ENCODE measurements at places on chromosomes 16 and 17. TPM values are rescaled to one million over a fixed set of nuclear protein-coding genes. Genes with fewer than 3 reads are reported as not detected.

JPH3 gene
- total RNA-seq = not detected

OR2C1 gene
- not detected for total RNA-seq

ZPBP2 gene
- not detected for total RNA-seq

TBC1D3G gene
- total RNA-seq = not detected

NEUROD2 gene
- total RNA-seq = not detected

All from lower leg skin (tissue), 4 donors.